ENCODE measurements at places on chromosomes 12 and 14. TPM values are rescaled to one million over a fixed set of nuclear protein-coding genes. Genes with fewer than 3 reads are reported as not detected.

Gene FAM161B
- 18.4 TPM for total RNA-seq

Gene AMN
- 0.25 TPM for total RNA-seq

Gene RGS6
- total RNA-seq: 7.6 TPM

Gene GAS2L3
- 57.3 TPM for total RNA-seq

Gene SYNE2
- total RNA-seq: 125 TPM

Gene HAL
- under 0.01 TPM for total RNA-seq

Gene CIROP
- total RNA-seq: not detected

Gene SLC5A8
- 2.2 TPM for total RNA-seq

Gene DENND5B
- 41.6 TPM for total RNA-seq

Gene RTN1
- total RNA-seq: 846 TPM

Gene C12orf60
- 1.2 TPM for total RNA-seq

Gene GYS2
- not detected for total RNA-seq

Gene STON2
- 27.3 TPM for total RNA-seq

Gene CRIP2
- 94.9 TPM for total RNA-seq

Gene PRIMA1
- under 0.01 TPM for total RNA-seq

Measured in temporal lobe (tissue), 4 donors.